ENCODE measurements at places on chromosomes 11 and 22. TPM values are rescaled to one million over a fixed set of nuclear protein-coding genes. Genes with fewer than 3 reads are reported as not detected.

The TRIM49B gene
- total RNA-seq: not detected

The KCNK4 gene
- total RNA-seq: not detected

The APOC3 gene
- total RNA-seq: not detected

The JAML gene
- 20.4 TPM for total RNA-seq

The USH1C gene
- total RNA-seq: not detected

The OR8G1 gene
- total RNA-seq: not detected

DNA sequence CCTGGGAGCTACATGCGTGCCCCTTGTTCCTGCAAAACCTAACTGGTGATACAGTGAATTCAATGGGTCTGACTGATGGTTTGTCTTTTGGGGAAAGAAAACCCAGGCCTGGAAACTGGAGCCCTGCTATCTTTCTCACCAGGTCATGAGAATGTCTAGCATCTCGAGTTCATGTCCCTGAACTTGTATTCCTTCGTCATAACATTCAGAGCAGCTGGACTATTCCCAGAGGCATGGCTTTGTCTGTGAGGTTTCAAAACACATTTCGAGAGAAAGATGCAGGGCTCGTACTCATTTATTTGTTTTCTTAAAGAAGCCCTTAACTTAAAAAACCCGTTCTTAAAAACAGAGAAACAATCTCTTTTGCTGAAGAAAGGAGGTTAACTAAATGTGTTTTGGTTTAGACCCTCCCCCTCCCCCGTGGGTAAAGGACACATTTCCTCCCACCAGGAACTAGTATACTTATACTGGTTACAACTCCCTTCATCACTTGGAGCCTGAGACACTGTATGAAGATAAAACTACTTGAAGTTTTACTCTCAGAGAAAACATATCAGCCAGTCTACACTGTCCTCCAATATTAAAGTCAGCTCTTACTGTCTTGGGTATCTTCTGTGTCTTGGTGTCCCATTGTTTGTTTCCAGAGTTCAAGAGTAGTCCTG is 43.2 kb downstream of the ME3 start:
- no peak for DNase-seq
- H3K27ac ChIP-seq: no peak overlapping the region
- no peaks in the 10 kb centered on the region for H3K27me3 ChIP-seq
- no peak overlapping the region for H3K4me3 ChIP-seq

- H3K36me3 ChIP-seq: no peaks in the 10 kb centered on the region
- H3K4me3 ChIP-seq: no peak overlapping the region
- no peak for DNase-seq
- no peaks in the 10 kb centered on the region for H3K4me1 ChIP-seq
- no peaks in the 10 kb centered on the region for H3K27me3 ChIP-seq
Measured at GRCh38 chr11:94708642-94709041, 59.5 kb upstream of the AMOTL1 start.

DNA sequence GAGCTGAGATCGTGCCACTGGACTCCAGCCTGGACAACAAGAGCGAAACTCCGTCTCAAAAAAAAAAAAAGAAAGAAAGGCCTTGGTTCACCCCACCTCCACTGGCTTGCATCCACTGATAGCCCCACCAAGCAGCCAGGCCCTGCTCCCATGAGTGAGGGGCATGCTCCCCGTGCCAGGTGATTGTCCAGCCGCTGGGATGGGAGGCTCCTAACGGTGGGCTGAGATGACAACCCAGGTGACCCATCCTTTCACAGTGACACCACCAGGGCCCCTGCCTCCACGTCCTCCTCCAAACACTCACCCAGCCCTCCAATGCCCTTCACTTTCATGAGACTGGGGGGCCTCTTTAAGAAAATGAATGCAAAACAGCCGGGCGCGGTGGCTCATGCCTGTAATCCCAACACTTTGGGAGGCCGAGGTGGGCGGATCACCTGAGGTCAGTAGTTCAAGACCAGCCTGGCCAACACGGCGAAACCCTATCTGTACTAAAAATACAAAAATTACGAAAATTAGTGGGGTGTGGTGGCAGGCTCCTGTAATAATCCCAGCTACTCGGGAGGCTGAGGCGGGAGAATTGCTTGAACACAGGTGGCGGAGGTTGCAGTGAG is 8.6 kb upstream of the DERL3 start:
- H3K36me3 ChIP-seq: no peaks in the 10 kb centered on the region
- H3K27me3 ChIP-seq: no peaks in the 10 kb centered on the region
- no peak overlapping the region for H3K27ac ChIP-seq
- H3K4me1 ChIP-seq: peaks cover 11% of the 10 kb centered on the region

DNA sequence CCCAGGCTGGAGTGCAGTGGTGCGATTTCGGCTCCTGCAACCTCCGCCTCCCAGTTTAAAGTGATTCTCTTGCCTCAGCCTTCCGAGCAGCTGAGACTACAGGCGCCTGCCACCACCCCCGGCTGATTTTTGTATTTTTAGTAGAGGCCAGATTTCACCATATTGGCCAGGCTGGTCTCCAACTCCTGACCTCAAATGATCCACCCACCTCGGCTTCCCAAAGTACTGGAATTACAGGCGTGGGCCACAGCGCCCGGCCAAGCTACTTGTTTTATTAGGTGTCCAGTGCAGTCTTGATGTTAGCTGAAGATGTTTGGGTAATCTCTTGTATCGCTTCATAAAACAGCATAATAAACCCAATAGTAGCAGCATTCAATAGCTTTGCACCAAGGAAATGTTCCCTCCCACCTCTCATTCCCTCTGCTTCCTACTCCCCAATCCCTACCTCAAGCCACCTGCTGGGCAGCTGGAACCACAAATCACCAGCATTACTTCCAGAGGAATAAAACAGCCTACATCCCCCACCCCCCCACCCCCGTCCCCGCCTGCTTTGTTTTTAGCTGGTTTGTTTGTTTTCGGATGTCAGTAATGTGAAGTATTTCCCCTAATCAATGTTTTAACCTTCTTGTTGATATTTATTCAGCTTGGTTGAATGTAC is 11.0 kb upstream of the GRIK4 start:
- DNase-seq: no peak
- H3K4me3 ChIP-seq: no peak overlapping the region
- no peaks in the 10 kb centered on the region for H3K36me3 ChIP-seq
- H3K27ac ChIP-seq: no peak overlapping the region

DNA sequence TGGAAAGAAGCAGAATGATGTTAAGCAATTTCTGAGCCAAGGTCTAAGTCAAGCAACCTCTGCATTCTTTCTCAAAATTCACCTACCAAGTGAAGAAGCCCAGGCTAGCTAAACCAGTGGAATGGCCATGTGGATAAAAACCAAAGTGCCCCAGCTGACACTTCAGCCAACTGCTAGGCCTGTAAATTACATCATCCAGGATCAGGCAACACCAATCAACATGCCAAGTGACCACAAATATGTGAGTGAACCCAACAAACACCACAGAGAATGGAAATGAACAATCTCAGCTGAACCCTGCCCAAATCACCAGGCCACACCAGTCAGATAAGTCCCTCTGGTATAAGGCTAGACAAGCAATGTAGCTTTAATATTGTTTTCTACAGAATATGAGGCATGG is 25.1 kb upstream of the FJX1 start:
- DNase-seq: no peak
- H3K27me3 ChIP-seq: no peaks in the 10 kb centered on the region
- no peak overlapping the region for H3K27ac ChIP-seq
- H3K4me1 ChIP-seq: no peaks in the 10 kb centered on the region
- H3K36me3 ChIP-seq: no peaks in the 10 kb centered on the region

DNA sequence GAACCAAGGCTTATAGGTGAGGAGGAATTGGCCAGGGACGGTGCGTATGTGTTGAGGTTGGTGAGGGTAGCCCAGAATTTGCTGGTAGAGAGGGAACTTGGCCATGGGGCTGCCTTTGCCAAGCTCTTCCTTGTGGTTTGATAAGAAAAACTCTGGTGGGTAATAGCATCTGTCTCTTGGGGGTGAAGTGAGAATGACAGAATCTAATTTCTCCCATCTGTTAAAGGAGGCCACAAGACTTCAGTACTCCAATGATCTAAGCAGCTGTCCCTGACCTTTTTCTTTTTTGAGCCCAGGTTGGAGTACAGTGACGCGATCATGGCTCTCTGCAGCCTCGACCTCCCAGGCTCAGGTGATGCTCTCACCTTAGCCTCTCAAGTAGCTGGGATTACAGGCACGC is 36.0 kb upstream of the PICK1 start:
- H3K4me1 ChIP-seq: peaks cover 14% of the 10 kb centered on the region
- no peaks in the 10 kb centered on the region for H3K27me3 ChIP-seq
- no peaks in the 10 kb centered on the region for H3K36me3 ChIP-seq
- H3K27ac ChIP-seq: no peak overlapping the region
- no peak for DNase-seq
- no peak overlapping the region for H3K4me3 ChIP-seq

DNA sequence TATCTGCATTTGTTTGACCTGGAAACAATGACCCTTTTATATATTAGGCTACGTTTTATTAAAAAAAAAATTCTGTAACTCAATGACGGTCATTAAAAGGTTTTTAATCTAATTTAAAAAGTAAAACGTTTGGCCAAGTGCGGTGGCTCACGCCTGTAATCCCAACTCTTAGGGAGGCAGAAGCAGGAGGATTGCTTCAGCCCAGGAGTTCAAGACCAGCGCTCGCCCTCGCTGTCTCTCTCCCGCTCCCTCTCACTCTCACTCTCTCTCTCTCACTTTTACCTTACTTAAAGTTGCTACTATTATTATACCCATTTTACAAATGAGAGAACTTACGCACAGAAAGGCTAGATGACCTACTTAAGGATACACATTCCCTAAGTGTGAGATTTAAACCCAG is 814 bp upstream of the NARS2 start:
- no peak for DNase-seq
- peaks cover 7% of the 10 kb centered on the region for H3K36me3 ChIP-seq
- peak overlapping the region; percentile 82 for H3K27ac ChIP-seq
- H3K4me3 ChIP-seq: peak overlapping the region; percentile 78
- peaks cover 25% of the 10 kb centered on the region for H3K4me1 ChIP-seq

DNA sequence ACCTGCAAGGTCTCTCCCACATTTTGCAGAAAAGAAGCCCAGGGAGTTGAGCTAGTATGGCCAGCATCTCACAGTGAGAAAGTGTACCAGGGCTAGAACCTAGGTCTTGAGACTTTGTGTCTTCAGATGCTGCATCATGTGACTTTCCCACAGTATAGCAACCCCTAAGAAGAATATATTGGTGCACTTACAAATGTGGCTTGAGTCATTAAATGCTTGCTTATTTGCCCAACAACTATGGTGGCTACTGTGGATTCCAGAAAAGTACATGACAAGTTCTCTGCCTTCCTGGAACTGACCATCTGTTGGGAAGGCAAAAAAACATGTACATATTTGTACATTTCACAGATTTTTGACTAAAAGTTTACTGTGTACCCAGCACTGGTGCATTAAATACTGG is 55.0 kb downstream of the POLD3 start:
- H3K27ac ChIP-seq: no peak overlapping the region
- no peak overlapping the region for H3K4me3 ChIP-seq
- no peaks in the 10 kb centered on the region for H3K27me3 ChIP-seq

DNA sequence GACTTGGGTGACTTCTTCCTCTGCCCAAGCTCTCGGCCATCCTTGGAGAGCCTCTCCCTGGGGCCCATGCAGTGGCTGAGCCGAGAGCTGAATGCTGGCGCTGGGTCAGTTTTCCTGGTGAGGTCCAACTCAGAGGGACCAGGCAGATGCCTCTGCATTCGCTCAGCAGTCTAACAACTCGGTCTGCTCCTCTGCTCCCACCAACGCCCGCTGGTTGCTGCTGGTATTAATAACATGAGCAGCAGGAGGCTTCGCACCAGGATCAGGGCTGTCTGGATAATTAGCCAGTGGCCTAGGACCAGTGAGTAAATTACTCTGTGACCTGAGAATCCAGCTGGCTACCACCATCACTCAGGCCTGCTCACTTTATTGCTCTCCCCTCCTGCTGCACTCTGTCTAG is 77.7 kb upstream of the FAM181B start:
- no peaks in the 10 kb centered on the region for H3K27me3 ChIP-seq
- no peaks in the 10 kb centered on the region for H3K4me1 ChIP-seq
- peak; percentile 66 for DNase-seq

- no peaks in the 10 kb centered on the region for H3K27me3 ChIP-seq
- H3K27ac ChIP-seq: no peak overlapping the region
- no peak overlapping the region for H3K4me3 ChIP-seq
- no peaks in the 10 kb centered on the region for H3K4me1 ChIP-seq
- no peak for DNase-seq
Measured at GRCh38 chr11:132751516-132752250, 780.6 kb downstream of the OPCML start.

- no peak overlapping the region for H3K27ac ChIP-seq
- H3K36me3 ChIP-seq: peaks cover 48% of the 10 kb centered on the region
- DNase-seq: no peak
- H3K4me3 ChIP-seq: no peak overlapping the region
- no peaks in the 10 kb centered on the region for H3K4me1 ChIP-seq
- H3K27me3 ChIP-seq: no peaks in the 10 kb centered on the region
Measured at GRCh38 chr22:36938028-36938425, 24.6 kb downstream of the CSF2RB start.

GRCh38 chr11:43486141-43486540 is 127.4 kb downstream of the TTC17 start:
- H3K27ac ChIP-seq: no peak overlapping the region
- DNase-seq: no peak
- no peaks in the 10 kb centered on the region for H3K27me3 ChIP-seq
- no peak overlapping the region for H3K4me3 ChIP-seq

GRCh38 chr22:19375435-19375834 is 56.1 kb downstream of the HIRA start:
- no peaks in the 10 kb centered on the region for H3K4me1 ChIP-seq
- DNase-seq: no peak
- H3K36me3 ChIP-seq: no peaks in the 10 kb centered on the region
- H3K4me3 ChIP-seq: no peak overlapping the region
- H3K27ac ChIP-seq: no peak overlapping the region

GRCh38 chr11:73761403-73761945 is 600 bp upstream of the RAB6A start:
- peaks cover 35% of the 10 kb centered on the region for H3K4me1 ChIP-seq
- no peaks in the 10 kb centered on the region for H3K27me3 ChIP-seq
- peak overlapping the region; percentile 31 for H3K4me3 ChIP-seq
- no peaks in the 10 kb centered on the region for H3K36me3 ChIP-seq
- H3K27ac ChIP-seq: peak overlapping the region; percentile 99
- DNase-seq: no peak

- H3K27me3 ChIP-seq: peaks cover 69% of the 10 kb centered on the region
- DNase-seq: no peak
- H3K4me3 ChIP-seq: no peak overlapping the region
- no peak overlapping the region for H3K27ac ChIP-seq
- no peaks in the 10 kb centered on the region for H3K36me3 ChIP-seq
- H3K4me1 ChIP-seq: peaks cover 28% of the 10 kb centered on the region
Measured at GRCh38 chr11:118151431-118151830, 1.2 kb downstream of the SCN4B start.

- H3K27me3 ChIP-seq: no peaks in the 10 kb centered on the region
- no peak for DNase-seq
- H3K27ac ChIP-seq: no peak overlapping the region
- no peak overlapping the region for H3K4me3 ChIP-seq
- H3K4me1 ChIP-seq: no peaks in the 10 kb centered on the region
Measured at GRCh38 chr11:102950622-102951081, 4.9 kb downstream of the MMP13 start.

DNA sequence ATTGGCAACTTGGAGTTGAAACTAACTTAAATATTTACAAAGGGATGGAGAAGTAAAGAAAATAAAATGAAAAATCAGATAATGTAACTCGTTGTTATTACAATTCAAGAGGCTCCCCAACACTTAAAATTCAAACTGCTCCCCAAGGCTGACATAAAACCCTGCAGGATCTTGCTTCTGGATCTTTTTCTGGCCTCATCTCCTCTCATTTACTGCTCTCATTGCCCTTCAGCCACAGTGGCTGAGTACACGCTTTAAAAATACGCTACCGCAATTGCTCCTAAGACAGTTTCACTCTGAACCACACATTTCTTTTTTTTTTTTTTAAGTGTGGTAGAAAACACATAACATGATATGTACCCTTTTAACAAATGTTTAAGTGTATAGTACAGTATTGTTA is 718.1 kb upstream of the ANO3 start:
- DNase-seq: no peak
- H3K4me3 ChIP-seq: no peak overlapping the region
- H3K27me3 ChIP-seq: no peaks in the 10 kb centered on the region
- H3K36me3 ChIP-seq: no peaks in the 10 kb centered on the region
- H3K27ac ChIP-seq: no peak overlapping the region
- no peaks in the 10 kb centered on the region for H3K4me1 ChIP-seq

Data from left lung (tissue), 14 donors.